ENCODE measurements at places on chromosomes 1 and 21.

GRCh38 chr1:41325801-41326200, 35.4 kb upstream of the FOXO6 start:
- DNase-seq = no peak

DNA sequence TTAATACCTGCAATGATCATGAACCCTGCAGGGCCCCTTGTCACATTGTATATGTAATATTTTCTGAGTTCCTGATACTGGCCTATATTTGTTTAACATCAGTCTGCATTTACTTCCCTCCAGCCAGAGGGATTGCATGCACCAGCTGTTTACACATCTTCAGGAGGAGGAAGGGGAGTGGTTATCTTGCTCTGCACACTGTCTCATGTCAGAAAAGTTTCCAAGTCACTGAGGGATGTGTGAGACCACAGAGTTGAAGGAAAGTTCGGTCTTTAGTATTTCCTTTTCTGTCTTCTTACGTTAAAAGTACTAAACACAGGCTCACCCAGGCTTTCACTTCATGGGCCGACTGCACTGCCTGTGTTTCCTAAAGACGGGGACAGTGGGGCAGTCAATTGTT, 574.1 kb downstream of the LMO4 start:
- DNase-seq = peak; percentile 73

GRCh38 chr21:36732217-36732616, 33.3 kb downstream of the SIM2 start:
- no peak for DNase-seq

- DNase-seq = no peak
Measured at GRCh38 chr1:203135636-203136305, 8.2 kb downstream of the ADORA1 start.

DNA sequence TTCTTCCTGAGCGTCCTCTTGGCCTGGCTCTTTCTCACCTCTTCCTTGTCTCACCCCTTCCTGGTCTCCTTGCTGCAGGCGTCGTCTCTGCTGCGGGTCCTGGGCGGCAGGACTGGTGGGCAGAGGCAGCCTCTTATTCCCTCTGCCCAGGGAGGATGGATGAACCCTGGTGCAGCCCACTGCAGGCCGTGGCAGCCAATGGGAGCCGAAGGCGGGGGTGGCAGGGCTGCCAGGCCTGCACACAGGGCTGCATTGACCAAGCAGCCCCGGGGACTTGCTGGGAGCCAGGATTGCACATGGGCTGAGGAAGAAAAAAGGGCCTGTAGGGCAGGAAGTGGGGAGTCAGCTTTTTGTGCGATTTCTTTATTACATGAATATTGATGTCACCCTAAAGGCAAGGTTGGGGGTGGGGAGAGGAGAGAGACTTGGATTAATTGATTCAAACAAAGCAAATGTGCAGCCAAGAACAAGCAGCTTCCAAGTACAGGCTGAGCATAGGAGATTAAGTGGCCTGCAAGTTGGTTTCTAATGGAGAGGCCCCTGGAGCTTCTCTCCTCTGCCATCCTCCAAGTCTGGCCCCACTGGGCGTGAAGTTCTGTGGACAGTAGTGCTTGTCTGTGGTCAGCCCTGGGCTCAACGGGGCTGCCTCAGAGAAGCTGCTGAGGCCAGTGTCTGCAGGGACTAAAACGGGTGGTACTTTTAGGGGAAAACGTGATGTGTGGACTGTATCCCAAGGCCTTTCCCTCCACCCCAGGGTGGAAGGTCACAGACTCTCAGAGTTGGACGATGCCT, at the start of gene S100B:
TSS of gene S100B (minus strand) at position 108 of the 792 bp plus-strand sequence. CDS start 2,667 bp downstream, outside the sequence.
- DNase-seq = no peak

GRCh38 chr1:2439369-2439768, 27.0 kb upstream of the PEX10 start:
- no peak for DNase-seq

DNA sequence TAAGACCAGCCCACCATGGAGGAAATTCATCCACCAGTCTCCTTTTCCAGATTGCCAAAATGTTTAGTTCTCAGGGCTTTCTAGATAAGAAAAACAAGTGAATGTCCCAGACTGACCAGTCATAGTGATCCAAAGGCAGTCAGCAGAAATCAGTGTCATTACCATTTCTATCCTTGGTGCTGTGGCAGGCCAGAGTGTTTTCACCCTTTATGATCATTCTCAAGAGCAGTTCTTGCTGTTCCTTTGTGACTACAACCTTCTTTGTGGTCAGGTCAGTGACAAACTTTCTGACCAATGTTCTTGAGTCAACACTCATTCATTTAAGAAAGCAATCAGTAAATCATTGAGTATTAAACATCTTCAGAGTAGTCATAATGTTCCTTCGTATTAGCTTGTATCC, 7.3 kb upstream of the DHCR24 start:
- DNase-seq = no peak

Measured in IMR-90 (cell line).